ENCODE measurements at places on chromosomes 12 and 14. TPM values are rescaled to one million over a fixed set of nuclear protein-coding genes. Genes with fewer than 3 reads are reported as not detected.

DNA sequence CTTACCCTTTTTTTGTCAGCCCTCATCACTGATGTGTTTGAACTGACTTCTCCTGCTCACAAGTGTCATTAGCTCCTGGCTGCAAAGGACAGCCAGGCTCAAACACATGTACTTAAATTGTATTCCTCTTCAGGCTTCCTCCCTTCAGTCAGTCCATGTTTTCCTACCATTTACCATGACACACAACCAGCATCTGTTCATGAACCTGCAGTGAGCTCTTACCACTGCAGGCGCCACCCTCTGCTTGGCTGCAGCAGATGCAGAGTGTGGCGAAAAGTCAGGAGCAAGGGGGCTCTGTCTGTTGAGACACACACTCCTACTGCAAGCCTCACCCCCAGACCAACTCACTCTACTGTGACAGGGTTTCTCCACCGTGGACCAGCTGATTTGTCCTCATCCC is 70.2 kb downstream of the TSPAN11 start:
- DNase-seq, result no peak
- H3K36me3 ChIP-seq, result no peaks in the 10 kb centered on the region
- H3K27ac ChIP-seq, result no peak overlapping the region
- H3K4me3 ChIP-seq, result no peak overlapping the region

The TNS2 gene
- 190 TPM for total RNA-seq

The AVPR1A gene
- 7.7 TPM for total RNA-seq

DNA sequence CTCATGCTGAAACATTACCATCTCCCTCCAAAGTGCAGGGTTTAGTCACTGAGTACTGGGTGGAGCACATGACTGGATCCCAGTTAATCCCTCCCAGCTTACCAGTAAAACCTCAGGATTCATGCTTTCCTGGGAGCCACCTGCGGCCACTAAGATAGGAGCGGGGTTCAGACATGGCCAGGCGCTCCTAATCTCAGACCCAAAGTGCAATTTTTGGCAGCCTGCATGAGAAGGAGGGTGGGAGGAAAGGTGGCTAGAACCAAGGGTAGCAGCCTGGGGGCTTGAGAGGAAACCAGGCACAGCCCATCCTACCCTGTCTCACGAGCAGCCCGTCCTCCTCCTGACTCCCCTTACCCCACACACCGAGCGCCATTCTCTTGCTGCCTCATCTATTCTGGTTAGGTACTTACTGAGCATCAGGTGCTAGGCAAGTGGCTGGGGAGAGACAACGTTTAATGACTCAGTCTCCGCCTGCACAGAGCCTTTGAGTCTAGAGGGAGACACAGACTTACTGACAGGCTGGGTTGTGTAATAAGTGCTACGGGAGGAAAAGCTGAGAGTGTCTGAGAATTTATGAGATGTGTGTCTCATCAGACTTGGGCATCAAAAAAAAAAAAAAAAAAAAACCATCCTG is 9.9 kb downstream of the GPRC5A start:
- peaks cover 21% of the 10 kb centered on the region for H3K4me1 ChIP-seq
- no peak overlapping the region for H3K4me3 ChIP-seq
- peak; percentile 84 for DNase-seq
- H3K27me3 ChIP-seq, result no peaks in the 10 kb centered on the region

The PPFIBP1 gene
- 216 TPM for total RNA-seq

DNA sequence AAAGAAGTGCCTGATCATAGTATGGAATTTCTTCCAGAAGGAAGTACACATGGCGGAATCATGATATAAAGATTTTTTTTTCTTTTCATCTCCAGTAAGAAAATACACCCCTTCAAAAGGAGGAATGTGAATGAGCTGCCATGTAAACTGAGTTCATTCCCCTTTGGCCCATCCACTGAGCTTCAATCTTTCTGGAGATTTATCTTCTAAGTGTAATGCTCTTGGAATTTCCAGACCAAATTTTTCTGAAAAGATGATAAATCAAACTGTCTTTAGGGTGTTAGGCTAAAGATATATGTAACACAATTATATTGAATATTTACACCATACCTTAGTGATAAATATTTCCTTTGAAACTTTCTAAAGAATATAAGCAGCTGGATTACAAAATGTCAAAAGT is 5.2 kb downstream of the DCN start:
- no peaks in the 10 kb centered on the region for H3K36me3 ChIP-seq
- H3K4me1 ChIP-seq, result peaks cover 6% of the 10 kb centered on the region
- DNase-seq, result no peak
- H3K4me3 ChIP-seq, result peak overlapping the region; percentile 50
- H3K27ac ChIP-seq, result peak overlapping the region; percentile 15

The POTEM gene
- total RNA-seq, result not detected

The GARIN6 gene
- not detected for total RNA-seq

- no peaks in the 10 kb centered on the region for H3K27me3 ChIP-seq
- no peaks in the 10 kb centered on the region for H3K4me1 ChIP-seq
- DNase-seq, result no peak
- H3K4me3 ChIP-seq, result no peak overlapping the region
Observed at GRCh38 chr12:69821456-69822159, 3.4 kb upstream of the MYRFL start.

Data from ovary (tissue), 10 donors.